Activated CD4-positive, alpha-beta T cell treated with anti-CD3 and anti-CD28 coated beads for 48 hours (primary cell): ENCODE measurements at places on chromosomes 3 and 15.

DNA sequence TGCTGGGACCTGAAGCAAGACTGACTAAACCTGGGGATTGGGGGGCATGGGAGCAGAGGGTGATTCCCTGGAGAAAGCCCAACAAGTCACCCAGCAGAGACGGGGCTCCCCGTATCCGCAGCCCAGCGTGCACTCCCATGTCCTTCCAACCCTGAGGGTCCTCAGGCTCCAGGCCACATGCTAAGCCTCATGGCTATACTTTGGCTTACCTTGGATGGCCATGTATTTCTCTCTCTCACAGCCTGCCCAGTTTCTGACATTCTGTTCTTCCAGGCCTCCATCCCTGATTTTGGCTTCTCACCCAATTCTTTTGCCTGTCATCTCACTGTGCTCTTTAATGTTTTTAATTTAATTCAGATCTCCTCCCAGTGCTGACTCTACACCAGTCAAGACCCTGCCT lies 126.8 kb upstream of the CTDSPL start:
- no peak for DNase-seq

- no peak for DNase-seq
Measured at GRCh38 chr3:186988806-186989205, 58.5 kb downstream of the ST6GAL1 start.

- DNase-seq, result no peak
Measured at GRCh38 chr3:18420555-18420954, 4.6 kb downstream of the SATB1 start.

- DNase-seq, result peak; percentile 21
Measured at GRCh38 chr3:31014317-31015040, 120.0 kb upstream of the GADL1 start.

DNA sequence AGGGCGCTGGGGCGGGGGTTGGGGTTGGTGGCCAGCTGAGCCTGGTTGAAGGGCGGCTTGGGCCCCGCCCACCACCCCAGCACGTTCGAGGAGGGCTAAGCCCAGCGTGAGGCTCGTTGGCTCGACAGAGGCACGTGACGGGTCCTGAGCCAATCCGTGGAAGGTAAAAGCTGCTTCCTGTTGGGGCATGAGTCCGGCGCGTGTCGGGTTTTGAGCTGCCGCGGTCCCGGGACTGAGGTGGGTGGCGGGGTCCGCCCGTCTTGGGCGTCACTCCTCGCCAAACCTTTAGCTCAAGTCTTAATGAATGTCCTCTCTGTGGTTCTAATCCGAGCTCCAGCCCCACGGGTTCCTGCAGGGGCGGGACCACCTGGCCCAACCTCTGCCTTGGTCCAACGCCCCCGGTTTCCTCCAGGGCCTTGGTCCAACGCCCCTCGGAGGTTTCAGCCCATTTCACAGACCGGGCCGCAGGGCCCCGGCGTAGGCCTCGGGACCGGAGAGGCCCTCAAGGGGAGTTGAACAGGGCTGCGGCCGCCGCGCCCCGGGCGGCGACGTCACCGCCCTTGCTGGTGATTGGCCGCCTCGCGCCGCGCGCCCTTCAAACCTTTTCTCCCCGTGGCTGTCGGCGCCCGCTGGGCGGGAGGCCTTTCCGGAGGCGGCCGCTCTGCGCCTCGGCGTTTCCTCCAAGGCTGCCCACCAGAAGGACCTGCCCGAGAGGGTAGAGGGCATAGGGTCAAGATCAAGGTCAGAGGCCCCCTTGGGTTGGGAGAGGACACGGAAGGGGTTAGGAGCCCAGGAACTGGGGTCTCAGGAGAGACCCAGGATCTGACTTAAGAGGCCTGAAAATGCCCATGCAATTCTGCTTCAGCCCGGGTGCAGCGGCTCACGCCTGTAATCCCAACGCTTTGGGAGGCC lies at the start of gene RCCD1:
Gene RCCD1 (plus strand): TSS at position 173 of the 912 bp plus-strand sequence. CDS start 1,851 bp downstream, outside the sequence.
- peak; percentile 95 for DNase-seq

DNA sequence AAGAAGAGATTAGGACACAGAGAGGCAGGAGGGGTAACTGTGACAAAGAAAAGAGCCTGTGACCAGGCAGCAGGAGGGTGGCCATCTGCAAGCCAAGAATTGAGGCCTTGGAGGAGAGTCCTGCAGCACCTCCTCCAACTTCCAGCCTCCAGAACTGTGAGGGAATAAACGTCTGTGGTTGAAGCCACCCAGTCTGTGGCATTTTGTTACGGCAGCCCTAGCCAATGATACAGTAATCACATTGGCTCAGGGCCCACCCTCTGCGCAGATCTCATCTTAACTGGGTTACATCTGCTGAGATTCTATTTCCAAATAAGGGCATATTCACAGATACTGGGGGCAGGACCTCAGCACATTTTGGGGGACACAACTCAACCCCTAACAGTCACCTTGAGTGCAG lies 11.3 kb downstream of the SELENOS start:
- DNase-seq, result no peak

- DNase-seq, result no peak
Measured at GRCh38 chr15:52028431-52029093, 9.5 kb downstream of the MAPK6 start.

DNA sequence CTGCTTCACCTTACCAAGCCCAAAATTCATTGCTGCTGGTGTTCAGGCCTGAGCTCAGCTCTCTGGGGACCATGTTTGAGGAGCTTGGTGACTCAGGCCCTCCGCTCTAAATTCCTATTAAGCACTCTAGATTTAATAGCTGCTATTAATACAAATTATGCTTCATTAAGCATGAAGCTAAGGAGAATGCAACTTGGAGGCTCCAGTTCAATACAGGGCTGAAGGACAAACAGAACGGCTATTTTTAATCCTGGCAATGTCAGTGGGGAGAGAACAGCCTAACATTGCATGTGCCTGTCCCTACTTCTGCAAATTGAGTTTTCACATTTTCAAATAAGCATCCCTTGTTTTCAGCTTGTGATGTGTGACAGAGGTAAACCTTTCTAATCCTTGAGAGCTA lies 80.1 kb upstream of the TRIM42 start:
- no peak for DNase-seq

DNA sequence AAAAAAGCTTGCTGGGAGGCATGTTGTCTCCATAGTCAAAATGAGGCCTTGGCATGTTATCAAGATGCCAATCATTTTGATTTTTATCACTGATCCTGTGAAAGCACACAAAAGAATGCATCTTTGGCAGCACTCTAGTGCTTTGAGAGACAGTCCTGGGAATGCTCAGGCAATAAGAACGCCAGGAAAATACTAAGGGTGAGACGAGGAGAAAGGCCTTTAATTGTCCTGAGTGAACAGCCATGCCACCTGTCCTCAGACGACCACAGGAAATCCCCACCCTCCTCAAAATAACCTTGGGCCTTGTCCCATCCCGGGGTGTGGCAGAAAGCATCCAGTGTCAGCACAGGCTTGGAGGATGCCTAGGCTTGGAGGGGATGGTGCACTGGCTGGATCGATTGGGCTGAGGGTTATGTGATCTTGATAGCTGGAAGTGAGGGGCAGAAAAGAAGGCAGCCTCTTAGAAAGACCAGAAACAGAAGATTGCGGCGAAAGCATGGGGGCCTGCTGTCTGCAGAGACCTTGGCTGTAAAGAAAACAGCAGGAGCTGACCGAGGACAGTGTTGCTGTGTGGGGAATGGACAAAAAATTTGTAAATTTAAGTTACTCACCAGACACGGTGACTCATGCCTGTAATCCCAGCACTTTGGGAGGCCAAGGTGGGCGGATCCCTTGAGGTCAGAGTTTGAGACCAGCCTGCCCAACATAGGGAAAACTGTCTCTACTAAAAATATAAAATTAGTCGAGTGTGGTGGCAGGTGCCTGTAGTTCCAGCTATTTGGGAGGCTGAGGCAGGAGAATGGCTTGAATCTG lies 7.3 kb downstream of the TMEM158 start:
- no peak for DNase-seq

DNA sequence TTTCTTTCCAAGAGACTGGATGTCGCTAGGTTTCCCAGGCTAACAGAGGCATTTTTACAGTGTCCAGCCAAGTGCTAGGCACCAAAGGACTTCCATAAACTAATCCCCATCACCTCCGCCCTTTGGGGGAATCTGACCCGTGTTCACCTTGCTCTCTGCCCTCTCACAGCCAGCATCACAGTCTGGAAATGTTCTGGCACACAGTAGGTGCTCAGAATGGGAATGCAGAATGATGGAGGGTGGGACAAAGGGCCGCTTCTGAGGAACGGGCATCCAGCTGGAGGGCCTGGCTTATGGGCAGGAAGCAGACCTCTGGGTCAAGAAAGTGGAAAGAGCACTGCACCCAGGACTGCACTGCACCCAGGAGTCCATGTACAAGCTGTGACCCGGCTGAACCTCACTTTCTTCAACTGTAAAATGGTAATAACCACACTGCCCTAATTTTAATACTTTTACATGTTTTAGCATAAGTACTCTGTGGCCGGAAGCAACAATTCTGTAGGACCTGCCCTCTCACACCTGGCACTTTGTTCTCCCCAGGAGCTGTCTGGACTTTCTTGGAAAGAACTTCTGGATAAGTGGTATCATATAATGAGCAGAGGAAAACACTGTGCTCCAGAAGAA lies 901 bp upstream of the NMB start:
- no peak for DNase-seq

DNA sequence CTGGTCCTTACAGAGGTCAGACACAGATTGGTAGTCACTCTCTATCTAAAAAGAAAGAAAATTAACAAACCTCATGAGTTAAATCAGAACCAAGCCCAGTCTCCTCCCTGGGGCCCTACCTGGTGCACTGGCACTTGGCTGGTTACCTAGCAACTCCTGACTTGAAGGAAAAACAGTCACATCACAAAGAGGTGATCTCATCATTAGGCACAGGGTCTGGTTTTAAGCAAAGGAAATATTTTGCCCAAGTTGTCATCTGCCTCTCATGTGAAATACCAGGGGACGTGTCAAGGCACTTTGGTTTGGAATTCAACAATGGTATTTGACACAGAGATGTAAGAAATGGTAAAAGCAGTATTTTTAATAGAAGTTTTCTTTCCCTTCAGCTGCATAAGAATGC lies 47.7 kb upstream of the FMN1 start:
- DNase-seq, result peak; percentile 57

GRCh38 chr3:110904520-110904890 lies 167.1 kb upstream of the NECTIN3 start:
- DNase-seq, result no peak

DNA sequence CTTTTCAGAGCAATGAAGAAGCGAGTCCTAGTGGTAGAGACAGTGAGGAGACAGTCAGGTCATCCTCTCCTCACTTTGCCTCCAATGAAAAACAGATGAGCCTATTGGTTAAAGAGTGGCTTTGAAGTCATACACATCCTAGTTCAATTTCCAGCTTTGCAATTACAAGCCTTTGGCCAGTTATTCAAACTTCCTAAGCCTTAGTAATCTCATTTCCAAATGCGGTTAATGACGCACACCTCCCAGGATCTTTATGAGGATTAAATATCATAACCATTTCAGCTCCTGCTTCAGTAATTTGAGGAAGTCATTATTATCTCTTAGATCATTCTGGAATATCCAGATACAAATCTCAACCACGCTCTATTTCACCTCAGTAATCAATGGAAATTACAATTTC lies 10.0 kb upstream of the ST6GAL1 start:
- DNase-seq, result no peak

- peak; percentile 70 for DNase-seq
Measured at GRCh38 chr3:179652447-179653095, at the start of gene USP13. Gene USP13, plus strand, starts transcription at chr3:179653040. Its CDS starts 186 bp downstream, at chr3:179653226.

DNA sequence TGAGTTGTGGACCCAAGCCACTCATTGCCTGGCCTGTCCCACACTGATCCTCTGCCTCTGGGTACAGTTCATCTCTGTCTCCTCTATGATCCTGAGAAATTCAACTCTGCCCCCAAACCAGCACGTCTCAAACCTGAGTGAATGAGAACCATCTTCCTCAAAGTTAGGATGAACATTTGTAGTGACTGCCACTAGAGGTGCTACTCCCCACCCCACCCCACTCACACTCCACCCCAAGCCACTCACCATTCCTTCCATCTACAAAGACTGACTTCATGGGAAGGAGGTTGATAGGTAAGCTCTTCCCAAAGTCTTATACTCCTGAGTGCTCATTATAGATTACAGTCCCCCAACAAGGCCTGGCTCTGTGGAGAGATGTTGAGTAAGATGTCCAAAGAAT lies 43.8 kb downstream of the NEK10 start:
- no peak for DNase-seq

- DNase-seq, result no peak
Measured at GRCh38 chr15:69997161-69997485, 100.6 kb downstream of the TLE3 start.

DNA sequence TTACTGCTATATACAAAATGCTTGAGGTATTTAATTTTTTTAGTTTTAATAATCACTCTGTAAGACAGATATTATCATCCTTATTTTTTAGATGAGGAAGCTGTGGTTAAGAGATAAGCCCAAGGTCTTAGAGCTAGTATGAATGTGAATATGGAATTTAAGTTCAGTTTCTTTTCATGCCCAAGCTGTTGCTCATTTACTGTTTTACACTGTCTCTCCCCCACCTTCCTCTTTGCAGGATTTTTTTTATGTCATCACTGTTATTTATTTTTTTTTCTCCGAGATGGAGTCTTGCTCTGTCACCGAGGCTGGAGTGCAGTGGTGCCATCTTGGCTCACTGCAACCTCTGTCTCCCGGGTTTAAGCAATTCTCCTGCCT lies 22.5 kb downstream of the MAP2K5 start:
- no peak for DNase-seq

DNA sequence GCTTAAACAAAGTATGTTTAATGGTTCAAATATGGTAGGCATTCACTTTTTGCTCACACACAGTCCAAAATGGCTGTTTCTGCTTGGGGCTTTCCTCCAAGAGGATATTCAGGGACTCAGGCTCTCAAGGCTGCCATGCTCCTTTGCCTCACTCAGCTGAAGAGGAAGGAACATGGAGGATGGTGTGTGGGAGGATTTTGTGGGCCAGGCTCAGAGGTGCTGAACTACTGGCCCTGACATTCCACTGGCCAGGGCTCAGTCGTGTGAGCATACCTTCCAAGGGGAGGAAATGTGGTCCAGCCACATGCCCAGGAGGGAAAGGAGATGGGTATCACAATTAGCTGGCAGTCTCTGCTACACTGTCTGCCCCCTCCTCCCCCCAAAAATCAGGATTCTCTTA lies 8.7 kb downstream of the PXYLP1 start:
- DNase-seq, result no peak

- no peak for DNase-seq
Measured at GRCh38 chr3:172441581-172441980, 6.7 kb downstream of the GHSR start.

DNA sequence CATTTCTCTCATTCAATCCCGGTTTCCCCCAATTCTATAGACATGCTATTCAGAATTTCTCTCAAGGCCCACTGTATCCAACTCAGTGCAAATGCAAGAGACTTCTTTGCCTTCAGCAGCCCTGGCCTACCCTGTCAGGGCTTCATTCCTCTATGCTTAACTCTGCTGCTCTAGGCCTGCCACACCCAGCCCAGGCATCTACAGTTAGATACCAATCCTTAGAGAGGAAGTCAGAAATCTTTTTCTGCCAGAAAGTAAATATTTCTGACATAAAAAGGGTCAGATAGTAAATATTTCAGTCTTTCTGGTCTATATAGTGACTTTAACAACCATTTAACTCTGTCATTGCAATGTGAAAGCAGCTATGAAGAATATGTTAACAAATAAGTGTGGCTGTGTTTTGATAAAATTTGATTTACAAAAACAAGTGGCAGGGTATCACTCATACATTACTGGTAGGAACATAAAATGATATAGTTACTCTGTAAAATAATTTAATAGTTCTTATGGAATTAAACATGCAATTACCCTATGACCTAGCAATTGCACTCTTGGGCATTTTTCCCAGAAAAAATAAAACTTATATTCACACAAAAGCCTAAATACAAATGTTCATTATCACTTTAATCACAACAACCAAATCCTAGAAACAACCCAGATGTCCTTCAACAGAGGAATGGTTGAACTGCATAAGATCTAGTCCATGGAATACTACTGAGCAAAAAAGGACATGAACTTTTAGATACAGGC lies 942.0 kb downstream of the SQOR start:
- no peak for DNase-seq

- DNase-seq, result no peak
Measured at GRCh38 chr3:73525591-73525990, 99.2 kb downstream of the PDZRN3 start.
